Stimulated activated CD8-positive, alpha-beta memory T cell treated with anti-CD3 and anti-CD28 coated beads, Interleukin-4, amount 100 ng/mL, for 48 hours (primary cell): ENCODE measurements at places on chromosomes 11 and 22.

GRCh38 chr22:31806751-31807150 is 52.9 kb downstream of the DEPDC5 start:
- DNase-seq, result no peak

DNA sequence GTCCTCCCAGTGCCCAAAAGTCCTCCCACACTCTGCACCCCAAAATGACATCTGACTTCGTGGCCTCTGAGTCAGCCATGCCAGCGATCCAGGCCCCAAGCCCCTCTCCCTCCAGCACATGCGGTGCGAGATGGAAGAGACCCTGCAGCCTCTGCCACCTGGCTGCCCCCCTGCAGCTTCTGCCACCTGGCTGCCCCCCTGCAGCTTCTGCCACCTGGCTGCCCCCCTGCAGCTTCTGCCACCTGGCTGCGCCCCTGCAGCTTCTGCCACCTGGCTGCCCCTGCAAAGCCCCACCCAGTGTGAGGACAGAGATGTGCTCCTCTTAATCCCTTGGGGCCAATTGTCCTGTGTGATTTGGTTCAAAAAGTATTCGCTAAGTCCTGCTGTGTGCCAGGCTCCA is 68.0 kb downstream of the WNT7B start:
- no peak for DNase-seq

DNA sequence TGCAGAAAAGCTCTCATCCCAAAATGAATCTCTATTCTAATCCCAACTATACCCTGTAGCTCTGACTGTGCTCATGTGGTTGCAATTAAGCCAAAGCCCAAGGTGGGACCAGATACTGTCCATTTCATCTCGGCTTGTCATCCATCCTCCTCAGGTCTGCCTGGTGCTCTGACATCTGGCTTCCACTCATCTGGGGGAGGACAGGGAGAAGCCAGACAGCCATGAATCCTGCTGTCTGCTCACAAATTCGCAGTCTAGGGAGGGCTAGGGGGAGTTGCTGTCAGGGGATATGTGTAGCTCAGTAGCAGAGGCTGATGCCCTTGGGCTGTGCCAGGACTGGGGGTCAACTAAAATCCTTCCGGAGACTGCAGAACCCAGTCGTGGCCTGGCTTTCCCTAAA is 167.1 kb downstream of the ETS1 start:
- DNase-seq, result no peak

GRCh38 chr11:34268906-34269430 is 88.8 kb downstream of the ABTB2 start:
- DNase-seq, result no peak

DNA sequence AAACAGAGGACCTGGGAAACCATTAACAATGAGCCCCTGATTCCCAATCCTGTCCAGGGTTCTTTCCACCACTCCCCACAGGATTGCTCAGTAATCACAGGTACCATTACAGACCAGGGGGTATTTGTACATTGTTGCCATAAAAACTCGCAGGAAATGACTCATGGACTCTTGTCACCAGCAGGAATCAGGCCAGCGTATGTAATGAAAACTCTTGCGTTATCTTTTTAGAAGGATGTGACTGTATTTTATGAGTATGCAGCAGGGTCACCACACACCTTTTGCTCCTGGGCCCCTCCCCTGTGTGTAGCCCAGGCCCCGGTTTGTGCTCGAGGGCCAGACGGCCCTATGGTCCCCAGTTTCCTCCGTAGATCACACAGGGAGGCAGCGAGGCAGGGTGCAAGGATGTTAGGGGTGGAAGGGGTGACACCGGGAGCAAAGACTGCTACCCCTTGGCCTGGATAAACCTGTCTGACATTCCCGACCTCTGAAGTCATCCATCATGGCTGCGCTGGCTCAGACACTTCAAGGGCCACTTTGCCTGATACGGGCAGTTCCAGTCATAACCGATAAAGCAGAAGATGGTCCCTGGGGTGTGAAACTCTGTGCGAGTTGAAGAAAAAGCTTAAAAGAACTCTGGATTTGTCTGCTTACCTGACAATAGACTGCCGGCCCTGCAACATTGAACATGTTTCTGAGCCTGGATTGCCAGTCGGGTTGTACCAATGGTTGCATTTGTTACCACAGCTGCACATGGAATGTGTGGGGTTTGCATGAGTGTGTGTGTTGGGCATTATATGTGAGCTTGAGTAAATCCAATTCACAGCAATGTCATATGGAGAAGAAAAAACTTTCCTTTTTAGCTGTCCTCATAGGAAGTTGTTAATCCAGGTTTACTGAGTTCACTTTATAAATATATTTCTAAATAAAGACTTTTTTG is 56.9 kb downstream of the MICAL2 start:
- DNase-seq, result peak; percentile 65
